IPS DF 6.9 (cell line): ENCODE measurements at places on chromosomes 2 and 18.
A peak's percentile ranks its signal among the peaks of the same experiment; 100 is the strongest.

DNA sequence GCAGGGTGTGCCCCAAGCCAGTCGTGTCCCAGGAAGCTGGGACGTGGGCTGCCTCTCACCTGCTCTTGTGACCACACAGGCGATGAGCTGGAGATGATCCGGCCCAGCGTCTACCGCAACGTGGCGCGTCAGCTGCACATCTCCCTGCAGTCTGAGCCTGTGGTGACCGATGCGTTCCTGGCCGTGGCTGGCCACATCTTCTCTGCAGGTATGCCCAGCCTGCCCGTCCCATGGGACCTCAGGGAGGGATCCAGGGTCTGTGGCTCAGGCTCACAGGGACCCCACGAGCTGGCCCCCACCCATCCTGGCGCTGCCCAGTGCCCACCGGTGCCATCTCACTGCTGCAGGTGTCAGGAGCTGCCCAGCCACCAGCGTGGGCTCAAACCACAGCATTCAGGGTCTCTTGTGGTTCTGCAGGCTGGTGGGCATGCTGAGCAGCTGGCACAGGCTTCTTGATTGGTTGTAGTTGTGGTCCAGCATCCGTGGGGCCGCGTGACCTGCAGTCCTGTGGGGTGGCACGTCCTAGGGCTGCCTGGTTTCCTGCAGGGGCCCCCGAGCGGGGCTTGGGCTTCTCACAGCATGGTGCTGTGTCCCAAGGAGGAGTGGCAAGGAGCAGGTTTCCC is 3.8 kb downstream of the BOK start:
- H3K4me3 ChIP-seq: no peak overlapping the region
- H3K4me1 ChIP-seq: peaks cover 2% of the 10 kb centered on the region
- DNase-seq: no peak
- H3K27ac ChIP-seq: no peak overlapping the region

DNA sequence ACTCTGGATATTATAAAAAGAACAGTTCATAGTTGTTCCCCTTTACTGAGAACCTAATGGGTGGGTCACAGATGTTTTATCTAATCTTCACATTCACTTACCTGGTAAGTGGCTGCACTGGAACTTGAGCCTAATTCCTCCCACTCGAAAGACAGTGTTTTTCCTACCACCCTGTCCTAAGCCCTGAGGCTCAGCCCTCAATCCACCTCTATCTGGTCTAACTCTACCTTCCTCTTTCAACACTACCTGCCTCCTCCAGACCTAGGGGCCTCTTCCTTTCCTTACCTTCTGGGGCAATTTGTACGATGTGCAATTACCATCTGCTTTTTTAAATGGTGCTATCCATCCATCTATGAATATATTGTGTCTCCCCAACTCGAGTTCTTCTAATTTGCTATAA is 9.7 kb upstream of the KIF3C start:
- no peak for DNase-seq
- no peak overlapping the region for H3K27ac ChIP-seq
- H3K36me3 ChIP-seq: no peaks in the 10 kb centered on the region
- no peaks in the 10 kb centered on the region for H3K4me1 ChIP-seq
- no peak overlapping the region for H3K4me3 ChIP-seq

DNA sequence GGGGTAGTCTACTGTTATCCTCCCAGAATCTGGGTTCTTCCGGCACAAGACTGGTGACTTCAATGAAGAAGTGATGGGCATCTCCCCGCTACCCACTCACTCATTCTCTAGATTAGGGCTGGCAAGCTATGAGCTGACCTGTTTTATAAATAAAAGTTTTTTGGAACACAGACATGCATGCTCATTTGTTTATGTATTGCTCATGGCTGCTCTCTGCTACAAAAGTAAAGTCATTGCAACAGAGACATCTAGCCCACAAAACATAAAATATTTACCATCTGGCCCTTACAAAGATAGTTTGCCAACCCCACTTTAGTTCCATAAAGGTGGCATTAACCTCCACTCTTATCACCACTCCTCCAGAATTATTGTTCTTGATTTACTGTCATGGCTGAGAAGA is 39.1 kb upstream of the SPATS2L start:
- no peaks in the 10 kb centered on the region for H3K4me1 ChIP-seq
- H3K36me3 ChIP-seq: no peaks in the 10 kb centered on the region
- H3K27ac ChIP-seq: no peak overlapping the region
- DNase-seq: no peak
- H3K27me3 ChIP-seq: no peaks in the 10 kb centered on the region
- no peak overlapping the region for H3K4me3 ChIP-seq

DNA sequence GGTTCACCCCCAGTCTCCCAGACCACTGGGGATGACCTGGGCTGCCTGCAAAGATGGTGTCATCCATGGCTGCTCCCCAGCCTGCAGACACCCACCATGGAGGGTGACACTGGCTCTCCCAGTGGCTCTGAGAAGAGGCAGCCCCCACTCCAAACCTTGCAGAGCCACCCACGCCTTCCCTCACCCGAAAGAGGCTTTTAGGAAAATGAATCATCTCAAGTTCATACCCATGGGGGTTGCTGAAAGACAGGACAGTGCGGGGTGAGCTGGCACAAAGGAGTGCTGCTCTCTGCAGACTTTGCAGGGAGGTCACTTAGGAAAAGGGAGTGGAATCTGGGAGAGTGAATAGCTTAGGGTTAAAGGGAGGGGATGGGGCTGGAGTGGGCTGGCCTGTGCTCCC is 36.4 kb downstream of the MPHOSPH10 start:
- no peak overlapping the region for H3K27ac ChIP-seq
- H3K36me3 ChIP-seq: no peaks in the 10 kb centered on the region
- no peaks in the 10 kb centered on the region for H3K4me1 ChIP-seq

DNA sequence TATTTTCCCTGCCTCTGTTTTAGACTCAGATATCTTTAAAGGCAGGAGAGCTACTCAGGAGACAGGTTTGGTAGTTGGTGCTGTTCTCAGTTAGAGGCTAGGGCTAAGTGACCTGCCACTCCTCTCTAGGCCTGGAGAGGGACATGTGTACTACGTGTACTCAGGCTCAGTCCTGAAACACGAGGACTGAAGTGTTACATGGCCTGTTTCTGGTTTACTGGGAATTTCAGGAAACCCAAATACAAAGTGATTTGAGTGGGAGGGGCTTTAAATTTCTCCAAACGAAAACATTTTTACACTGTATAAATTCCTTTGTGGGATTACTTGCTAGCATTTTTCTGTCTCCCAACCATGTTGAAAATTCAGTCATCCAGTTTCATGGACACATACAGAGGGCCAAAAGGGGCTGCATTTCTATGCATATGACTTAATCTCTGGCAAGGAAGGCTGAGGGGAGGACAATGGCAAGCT is 343.3 kb downstream of the CYP26B1 start:
- H3K27ac ChIP-seq: no peak overlapping the region
- no peaks in the 10 kb centered on the region for H3K4me1 ChIP-seq
- H3K27me3 ChIP-seq: no peaks in the 10 kb centered on the region
- no peak for DNase-seq
- no peak overlapping the region for H3K4me3 ChIP-seq

- H3K36me3 ChIP-seq: no peaks in the 10 kb centered on the region; the same call in 1 of the 2 replicates
- H3K27me3 ChIP-seq: no peaks in the 10 kb centered on the region
- H3K4me1 ChIP-seq: no peaks in the 10 kb centered on the region
- no peak overlapping the region for H3K4me3 ChIP-seq
- no peak overlapping the region for H3K27ac ChIP-seq
- no peak for DNase-seq
These were observed 16.7 kb downstream of the LANCL1 start for GRCh38 chr2:210459880-210460279.

DNA sequence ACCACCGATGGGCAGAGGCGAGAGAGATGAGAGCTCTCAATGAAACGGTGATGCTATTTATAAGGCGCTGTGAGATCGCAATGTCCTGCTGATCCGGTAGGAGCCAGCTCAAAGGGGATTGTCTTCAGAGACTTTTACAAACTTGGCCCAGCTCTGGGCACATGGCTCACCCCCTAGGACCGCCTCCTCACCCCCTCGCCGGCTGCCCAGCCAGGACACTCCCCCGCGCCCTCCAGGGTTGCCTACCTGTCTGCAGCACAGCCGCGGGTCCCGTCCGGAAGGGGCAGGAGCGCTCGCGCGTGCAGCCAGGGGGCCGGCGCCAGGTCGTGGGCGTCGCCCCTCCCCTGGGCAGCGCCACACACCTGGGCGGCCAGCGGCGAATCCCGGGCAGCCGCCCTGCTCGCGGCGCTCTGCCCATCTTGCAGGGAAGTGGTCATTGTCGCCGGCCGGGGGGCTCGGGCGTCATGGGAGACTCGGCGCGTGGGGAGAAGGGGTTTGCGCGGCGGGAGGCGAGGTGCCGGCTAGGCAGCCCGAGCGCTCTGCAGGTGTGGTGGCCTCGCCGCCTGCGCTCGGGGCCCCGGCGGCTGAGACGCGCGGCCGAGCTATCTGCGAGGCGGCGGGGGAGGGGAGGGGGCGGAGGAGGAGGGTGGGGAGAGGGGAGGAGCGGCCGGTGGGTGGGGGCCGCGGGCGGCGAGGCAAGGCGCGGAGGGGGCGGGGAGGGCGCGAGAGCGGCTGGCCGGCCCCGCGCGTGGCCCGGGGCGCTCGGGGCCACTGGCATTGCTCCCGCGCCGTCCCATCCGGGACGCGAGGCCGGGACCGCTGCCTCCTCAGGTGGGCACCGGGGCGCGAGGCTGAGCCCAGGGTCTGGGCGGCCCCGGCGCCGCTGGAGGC is at the start of gene GRB14:
Gene GRB14 (minus strand): TSS at position 610 of the 891 bp plus-strand sequence. CDS start 173 bp downstream, at position 437.
- H3K27ac ChIP-seq: no peak within 1 kb of the TSS
- no peaks in the 10 kb centered on the region for H3K27me3 ChIP-seq
- DNase-seq: no peak

GRCh38 chr2:8437949-8438400 is 243.9 kb upstream of the ID2 start:
- no peak overlapping the region for H3K4me3 ChIP-seq
- no peaks in the 10 kb centered on the region for H3K4me1 ChIP-seq
- no peaks in the 10 kb centered on the region for H3K36me3 ChIP-seq
- no peak for DNase-seq
- H3K27me3 ChIP-seq: no peaks in the 10 kb centered on the region

GRCh38 chr2:163723881-163724280 is 11.9 kb downstream of the FIGN start:
- H3K27ac ChIP-seq: no peak overlapping the region
- H3K27me3 ChIP-seq: no peaks in the 10 kb centered on the region
- H3K36me3 ChIP-seq: no peaks in the 10 kb centered on the region
- H3K4me1 ChIP-seq: no peaks in the 10 kb centered on the region

DNA sequence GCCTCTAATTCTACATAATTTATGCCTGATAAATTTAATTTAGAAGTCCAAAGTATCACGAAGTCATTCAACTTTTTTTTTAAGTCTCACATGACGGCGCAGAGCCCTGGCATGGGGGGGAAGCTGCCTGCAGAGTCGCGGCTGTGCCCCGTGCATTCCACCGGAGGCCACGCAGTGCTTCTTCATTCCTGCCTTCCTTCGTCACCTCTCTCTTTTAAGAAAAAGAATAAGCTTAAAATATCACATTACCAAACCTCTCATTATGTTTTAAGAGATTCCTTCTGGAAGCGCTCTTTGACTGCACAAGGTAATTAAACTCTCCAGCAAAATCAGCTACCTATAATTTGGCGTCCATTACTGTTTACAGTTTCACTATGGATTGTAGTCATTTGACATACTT is 20.3 kb upstream of the KIDINS220 start:
- H3K4me3 ChIP-seq: no peak overlapping the region
- no peaks in the 10 kb centered on the region for H3K27me3 ChIP-seq
- no peak overlapping the region for H3K27ac ChIP-seq
- no peaks in the 10 kb centered on the region for H3K4me1 ChIP-seq
- DNase-seq: no peak
- H3K36me3 ChIP-seq: no peaks in the 10 kb centered on the region

GRCh38 chr2:109209941-109210340 is 80.9 kb downstream of the SH3RF3 start:
- H3K27me3 ChIP-seq: no peaks in the 10 kb centered on the region
- H3K36me3 ChIP-seq: no peaks in the 10 kb centered on the region
- DNase-seq: no peak
- no peak overlapping the region for H3K27ac ChIP-seq
- no peak overlapping the region for H3K4me3 ChIP-seq

DNA sequence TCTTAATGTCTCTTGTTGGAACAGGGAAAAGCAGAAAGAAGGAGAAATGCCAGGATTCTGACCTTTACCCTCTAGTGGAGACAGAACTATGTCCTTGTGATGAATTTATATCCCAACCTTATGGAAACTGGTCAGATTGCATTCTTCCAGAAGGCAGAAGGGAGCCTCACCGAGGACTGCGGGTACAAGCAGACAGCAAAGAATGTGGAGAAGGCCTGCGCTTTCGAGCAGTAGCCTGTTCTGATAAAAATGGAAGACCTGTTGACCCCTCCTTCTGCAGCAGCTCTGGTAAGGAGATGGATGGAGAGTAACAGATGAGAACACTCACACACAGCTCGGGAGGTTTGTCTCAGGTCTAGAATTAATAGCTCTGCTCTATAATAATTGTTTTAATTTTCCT is 552.7 kb upstream of the HNMT start:
- H3K27me3 ChIP-seq: no peaks in the 10 kb centered on the region
- DNase-seq: no peak
- no peaks in the 10 kb centered on the region for H3K36me3 ChIP-seq
- no peak overlapping the region for H3K27ac ChIP-seq
- H3K4me1 ChIP-seq: 0 out of 2 replicates have a peak, but pooled peaks cover 1% of the 10 kb centered on the region

DNA sequence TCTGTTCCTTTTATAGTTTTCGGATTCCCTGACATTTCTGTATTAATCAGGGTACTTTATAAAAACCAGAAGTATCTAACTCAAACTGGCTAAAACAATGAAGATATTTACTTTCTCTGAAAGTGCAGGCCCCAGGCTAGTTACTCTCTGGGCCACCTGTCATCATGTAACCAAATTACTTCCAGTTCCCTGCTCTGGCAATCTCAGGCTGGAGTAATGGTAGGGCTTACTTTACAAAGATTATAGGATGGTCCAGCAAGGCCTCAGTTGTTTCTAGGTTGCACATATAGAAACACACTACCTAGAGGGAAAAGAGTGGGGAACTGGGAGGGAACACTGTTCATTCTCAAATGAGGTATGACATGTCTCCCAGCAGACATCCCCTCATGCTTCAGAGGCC is 74.8 kb downstream of the CHST9 start:
- no peaks in the 10 kb centered on the region for H3K4me1 ChIP-seq
- H3K27ac ChIP-seq: no peak overlapping the region
- no peak overlapping the region for H3K4me3 ChIP-seq
- H3K36me3 ChIP-seq: no peaks in the 10 kb centered on the region
- H3K27me3 ChIP-seq: no peaks in the 10 kb centered on the region

DNA sequence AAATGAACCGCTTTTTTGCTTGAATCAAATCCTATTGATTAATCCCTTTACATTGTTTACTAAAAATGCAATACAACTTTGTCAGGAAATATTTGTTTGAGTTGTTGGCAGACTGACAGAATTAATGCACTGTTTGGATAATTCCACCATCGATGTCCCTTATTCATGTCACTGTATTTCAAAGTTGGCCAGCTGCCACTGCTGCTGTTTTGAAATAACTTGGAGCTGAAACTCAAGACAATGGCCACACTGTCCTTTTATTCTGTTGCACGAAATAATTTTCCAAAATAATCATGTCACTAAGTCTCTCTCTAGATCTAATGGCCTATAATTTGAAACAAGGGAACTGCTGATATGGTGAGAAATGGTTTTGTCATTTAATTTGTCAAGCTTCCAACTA is 55.2 kb upstream of the PAX3 start:
- no peak overlapping the region for H3K4me3 ChIP-seq
- no peaks in the 10 kb centered on the region for H3K36me3 ChIP-seq
- no peak overlapping the region for H3K27ac ChIP-seq
- H3K27me3 ChIP-seq: no peaks in the 10 kb centered on the region
- H3K4me1 ChIP-seq: no peaks in the 10 kb centered on the region

GRCh38 chr18:5057386-5058348 is 139.4 kb downstream of the AKAIN1 start:
- H3K27me3 ChIP-seq: no peaks in the 10 kb centered on the region
- no peak overlapping the region for H3K4me3 ChIP-seq
- peak; percentile 37 for DNase-seq
- no peaks in the 10 kb centered on the region for H3K4me1 ChIP-seq
- H3K27ac ChIP-seq: no peak overlapping the region
